ENCODE measurements at places on chromosomes 12 and 14.

- no peak for DNase-seq
These were observed 80.1 kb downstream of the SSPN start for GRCh38 chr12:26275313-26276131.

DNA sequence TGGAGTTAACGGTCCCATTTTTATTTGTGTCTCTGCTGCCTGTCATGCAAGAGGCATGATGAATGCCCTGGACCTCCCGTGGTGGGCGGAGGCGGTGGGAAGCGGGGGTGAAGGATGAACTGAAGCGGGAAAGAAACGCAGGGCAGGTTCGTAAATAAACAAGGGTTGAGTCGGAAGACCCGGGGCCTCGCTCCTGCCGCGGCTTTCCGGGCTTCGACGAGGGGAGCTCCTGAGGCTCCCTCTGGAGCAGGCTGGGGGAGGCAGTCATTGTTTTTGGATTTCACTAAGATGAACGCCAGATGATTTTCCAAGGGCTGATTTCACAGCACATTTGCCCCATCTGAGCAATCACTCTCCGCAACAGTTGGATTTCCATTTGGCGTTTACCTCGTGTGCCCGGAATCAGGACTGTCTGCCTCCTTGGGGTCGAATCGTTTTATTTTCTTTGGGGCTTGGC lies 130.2 kb downstream of the SLC38A6 start:
- DNase-seq = no peak

DNA sequence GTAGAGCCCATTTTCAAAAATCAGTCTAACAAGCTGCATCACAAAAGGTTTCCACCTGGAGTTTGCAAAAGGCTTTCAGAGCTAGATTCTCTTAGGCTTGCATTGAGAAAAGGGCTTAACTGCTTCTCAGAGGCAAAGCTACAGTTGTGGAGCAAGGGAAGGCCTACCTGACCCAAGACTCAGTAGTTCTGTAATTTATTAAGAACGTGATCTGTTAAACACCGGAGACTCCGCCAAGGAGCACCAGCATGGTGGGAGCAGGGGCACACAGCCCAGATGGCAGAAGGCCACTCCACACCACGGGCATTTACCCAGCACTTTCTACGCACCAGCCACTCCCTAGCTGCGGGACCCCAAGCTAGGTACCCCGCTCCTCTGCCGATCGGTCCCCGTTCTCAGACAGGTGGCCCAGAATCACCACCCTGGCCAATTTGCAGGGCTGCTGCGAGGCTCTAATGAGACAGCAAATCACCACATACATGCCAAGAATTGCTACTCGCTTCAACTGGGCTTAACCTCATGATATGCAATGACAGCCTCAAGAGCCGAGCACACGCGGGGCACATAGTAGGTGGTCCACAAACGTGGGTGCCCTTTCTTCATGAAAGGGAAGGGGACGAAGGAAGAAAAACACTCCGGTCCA lies 1.5 kb downstream of the ITPK1 start:
- DNase-seq = no peak

- no peak for DNase-seq
These were observed 6.5 kb upstream of the BCAT1 start for GRCh38 chr12:24955389-24955788.

DNA sequence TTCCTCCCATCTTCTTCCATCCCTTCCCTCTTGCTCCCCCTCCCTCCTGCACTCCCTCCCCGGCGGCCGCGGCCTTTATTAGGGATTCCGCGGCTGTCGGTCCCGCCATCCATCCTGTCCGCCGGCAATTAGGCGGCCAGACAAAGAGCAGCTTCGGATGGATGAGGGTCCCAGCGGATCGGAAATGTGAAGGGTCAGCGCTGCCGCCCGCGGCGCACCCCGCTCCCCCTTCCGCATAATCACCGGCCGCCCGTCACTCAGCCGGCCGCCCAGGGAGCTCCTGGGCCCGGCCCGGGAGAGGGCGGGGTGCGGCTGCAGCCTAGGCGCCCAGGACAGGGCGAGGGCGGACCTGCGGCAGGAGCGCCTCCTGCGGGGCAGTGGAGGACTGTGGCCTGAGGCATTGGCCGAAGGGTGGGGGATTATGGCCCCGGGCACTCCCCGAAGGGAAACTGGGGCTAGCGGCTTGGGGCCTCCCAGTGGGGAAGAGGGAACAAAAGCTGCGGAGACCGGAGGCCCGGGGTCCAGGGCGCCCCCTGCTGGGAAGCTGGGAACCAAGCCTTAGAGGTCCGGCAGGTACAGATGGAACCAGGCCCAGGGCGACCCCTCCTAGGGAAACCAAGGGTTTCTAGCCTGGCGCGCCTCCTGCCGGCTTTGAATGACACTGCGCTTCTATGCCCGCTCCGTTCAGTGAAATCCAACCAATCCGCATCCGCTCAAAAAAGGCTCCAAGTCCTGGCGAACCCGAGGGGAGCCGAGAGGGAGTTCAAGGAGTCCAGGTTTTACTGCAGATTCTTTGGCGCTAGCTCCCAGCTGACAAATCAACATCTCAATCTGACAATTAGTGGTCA lies 4.4 kb upstream of the DNAJC22 start:
- DNase-seq = peak; percentile 84

GRCh38 chr14:99262977-99263448 lies 9.0 kb downstream of the BCL11B start:
- no peak for DNase-seq

DNA sequence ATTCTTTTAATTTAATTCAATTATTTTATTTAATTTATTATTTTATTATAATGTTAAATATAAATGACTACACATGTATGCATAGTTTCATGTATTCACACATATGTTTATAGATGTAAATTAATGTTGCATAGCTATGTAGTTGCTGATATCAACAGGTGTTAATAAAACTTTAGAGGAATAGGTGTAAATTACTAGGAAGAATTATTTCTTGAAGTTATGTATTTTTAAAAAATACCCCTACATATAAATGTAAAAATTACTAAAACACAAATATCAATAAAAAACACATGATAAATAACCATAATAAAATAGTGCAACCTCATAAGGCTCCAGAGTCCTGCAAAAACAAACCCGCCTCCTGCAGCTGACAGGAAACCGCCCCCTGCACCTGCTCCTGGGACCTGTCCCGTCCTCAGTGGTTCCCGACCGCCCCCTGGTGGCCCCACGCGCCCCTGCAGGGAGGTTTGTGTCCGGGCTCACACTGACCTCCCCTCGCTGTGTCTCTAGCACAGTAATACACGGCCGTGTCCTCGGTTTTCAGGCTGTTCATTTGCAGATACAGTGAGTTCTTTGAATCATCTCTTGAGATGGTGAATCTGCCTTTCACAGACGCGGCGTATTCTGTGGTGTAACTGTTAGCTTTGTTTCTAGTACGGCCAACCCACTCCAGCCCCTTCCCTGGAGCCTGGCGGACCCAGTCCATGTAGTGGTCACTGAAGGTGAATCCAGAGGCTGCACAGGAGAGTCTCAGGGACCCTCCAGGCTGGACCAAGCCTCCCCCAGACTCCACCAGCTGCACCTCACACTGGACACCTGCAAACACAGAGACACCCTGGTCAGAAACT lies 1264.0 kb downstream of the TMEM121 start:
- DNase-seq = peak; percentile 58

DNA sequence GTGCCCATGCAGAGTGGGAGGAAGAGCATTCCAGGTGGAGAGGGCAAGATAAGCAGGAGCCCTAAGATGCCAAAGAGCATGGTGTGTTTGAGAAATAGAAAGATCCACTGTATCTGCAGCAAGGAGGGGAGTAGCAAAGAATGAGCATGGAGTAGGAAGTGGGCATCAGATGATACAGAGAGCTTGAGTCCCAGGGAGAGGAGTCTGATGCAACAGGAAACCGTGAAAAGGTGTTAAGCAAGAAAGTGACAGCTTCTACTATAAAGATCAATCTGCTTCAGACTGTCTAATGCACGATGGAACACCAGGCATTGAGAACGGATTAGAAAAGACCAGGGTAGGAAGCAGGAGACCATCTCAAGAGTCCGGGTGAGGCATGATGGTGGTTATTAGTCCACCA lies 12.3 kb upstream of the GPRC5D start:
- no peak for DNase-seq

DNA sequence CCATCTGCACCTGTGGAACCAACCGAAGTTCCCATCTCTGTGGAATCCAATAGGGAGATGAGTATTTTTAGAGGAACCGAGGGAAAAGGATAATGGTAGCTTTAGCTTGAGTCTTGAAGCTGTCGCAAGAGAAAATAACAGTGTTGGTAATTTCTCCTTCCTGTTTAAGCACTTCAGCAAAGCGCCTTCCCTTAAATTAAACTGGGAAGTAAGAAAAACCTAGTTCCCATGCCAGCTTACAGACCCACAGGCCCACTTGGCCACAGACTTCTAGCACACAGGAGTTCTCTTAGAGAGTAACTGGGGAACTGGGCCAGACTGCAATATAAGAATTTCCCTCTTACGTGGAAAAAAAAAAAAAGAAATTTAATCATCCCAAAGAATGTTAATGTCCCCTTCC lies 223.8 kb downstream of the EFCAB11 start:
- no peak for DNase-seq

- DNase-seq = no peak
These were observed 950.4 kb upstream of the LRFN5 start for GRCh38 chr14:40656311-40656710.
